ENCODE measurements at places on chromosomes 12 and 14.

DNA sequence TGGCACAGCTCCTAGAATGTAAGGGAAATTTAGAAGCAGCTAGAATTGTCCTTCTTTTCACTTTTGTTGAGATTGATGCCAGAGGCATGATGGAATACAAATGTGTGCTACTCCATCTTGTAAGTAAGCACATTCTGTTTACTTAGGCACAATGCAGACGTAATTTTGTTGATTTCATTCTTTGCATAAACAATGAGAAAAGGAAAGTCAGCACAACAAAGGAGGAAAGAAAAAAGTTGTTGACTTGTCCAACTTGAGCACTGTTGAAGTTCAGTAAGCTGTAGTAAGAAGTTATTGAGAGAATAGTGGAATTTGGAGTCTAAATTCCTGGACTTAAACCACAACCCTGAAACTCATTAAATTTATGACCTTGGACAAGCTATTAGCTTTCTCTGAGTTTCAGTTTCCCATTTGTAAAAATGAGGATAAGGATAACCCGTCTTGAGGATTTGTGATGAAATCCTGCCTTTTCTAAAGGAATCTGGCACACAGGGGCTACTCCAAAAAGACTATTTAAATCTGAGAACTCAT lies 19.4 kb upstream of the CNTN1 start:
- no peak for ATAC-seq

DNA sequence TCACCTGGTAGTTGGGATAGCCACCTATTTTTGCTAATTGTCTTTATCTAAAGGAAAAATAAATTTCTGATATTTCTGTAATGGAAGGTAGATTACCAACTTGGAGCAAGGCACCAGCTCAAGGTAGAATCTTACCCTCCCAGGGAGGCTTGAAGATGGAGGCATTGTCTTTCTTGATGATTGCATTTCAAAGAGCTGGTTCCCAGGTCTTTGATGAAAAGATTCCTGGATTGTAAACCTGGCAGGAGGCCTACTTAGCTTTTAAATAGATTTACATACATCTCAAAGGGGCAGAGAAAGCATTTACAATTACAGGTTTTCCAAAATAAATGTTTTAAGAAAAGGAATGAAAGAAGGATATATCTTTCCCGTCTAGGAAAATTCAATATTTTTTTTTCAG lies 729.2 kb downstream of the LRFN5 start:
- ATAC-seq, result no peak

- ATAC-seq, result no peak
These were observed 12.7 kb downstream of the PLBD2 start for GRCh38 chr12:113370923-113371682.

DNA sequence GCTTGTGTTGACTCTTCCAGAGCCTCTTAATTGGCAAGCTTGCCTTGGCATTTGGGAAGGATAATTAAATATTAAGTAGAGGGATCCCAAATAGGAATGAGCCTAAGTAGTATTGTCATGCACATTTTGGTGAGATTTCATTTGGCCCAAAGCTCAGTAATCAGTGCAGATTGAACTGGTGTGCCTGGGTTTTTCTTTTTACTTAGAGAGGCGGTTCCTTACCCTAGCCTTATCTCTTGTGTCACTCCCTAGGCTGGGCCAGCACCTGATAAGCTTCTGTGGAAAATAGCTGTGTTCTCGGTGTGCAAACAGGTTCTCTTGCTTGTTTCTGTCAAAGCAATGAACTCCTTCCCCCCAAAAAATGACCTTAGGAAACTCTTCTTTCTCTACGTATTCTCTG lies 9.3 kb upstream of the B4GALNT3 start:
- no peak for ATAC-seq
